ENCODE measurements at places on chromosomes 5 and 9.

GRCh38 chr5:25481463-25481862 lies 836.7 kb upstream of the CDH10 start:
- no peak for DNase-seq

DNA sequence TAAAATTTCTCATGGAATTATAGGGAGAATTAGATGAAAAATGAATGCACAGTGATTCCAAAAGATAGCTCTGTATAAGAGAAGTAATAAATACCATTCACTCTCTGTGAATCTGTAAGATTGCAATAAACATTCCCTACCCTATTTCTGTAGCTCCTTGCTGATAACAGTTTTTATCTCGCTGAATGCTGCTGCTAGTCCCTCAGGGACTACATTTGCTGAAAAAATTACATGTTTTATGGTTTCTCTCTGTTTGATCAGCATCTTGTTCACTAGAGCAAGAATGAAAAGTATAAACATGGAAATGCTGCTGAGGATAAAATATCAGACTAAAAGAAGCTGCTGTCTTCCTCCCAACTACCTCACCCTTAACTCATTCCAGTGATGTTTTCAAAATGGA lies 44.3 kb upstream of the TYRP1 start:
- no peak for DNase-seq

GRCh38 chr5:116394186-116394867 lies 180.3 kb downstream of the SEMA6A start:
- no peak for DNase-seq

GRCh38 chr5:94173100-94173499 lies 431.7 kb upstream of the POU5F2 start:
- DNase-seq: no peak

DNA sequence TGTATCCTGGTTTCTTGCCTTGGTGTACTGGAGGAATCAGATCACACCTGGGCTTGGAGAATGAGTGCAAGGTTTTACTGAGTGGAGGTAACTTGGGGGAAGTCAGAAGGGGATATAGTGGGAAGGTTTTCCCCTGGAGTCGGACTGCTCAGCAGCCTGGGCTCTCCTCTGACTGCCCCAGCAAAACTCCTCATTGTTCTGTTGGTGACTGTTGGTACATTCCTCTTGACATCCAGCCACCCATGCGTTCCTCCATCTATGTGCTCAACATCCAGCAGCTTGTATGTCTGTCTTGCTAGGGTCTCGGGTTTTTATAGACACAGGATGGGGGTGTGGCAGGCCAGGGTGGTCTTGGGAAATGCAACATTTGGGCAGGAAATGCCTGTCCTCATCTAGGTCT lies 96.0 kb downstream of the ZFAND5 start:
- DNase-seq: no peak

Measured in activated naive CD4-positive, alpha-beta T cell treated with Interleukin-2 at 50 U/mL for 16 hours (primary cell).